Bronchial epithelial cell (primary cell): ENCODE measurements at places on chromosomes 7 and 10.

DNA sequence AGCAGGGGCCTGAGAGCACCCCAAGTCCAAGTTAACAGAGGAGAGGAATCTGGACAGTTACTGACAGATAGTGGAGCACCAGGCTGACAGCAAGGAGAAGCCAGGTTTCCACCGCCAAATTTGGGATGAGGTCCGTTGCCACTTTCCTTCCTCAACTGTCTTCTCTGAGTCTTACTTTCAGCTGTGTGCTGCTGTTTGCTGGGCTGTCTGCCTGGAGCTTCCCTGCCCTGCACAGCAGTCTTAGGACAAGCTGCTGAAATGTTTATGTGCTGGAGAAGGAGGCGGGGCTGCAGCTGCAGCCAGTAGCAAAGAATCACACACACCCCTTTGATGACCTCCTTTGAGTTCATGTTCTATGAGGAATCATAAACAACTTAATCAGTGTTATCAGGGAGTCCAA is 17.4 kb upstream of the CYP3A7 start:
- DNase-seq: peak; percentile 45

- no peak for DNase-seq
Observed at GRCh38 chr7:13047061-13047460, 359.6 kb downstream of the ARL4A start.

- no peak for DNase-seq
Observed at GRCh38 chr10:102121739-102122372, 1.7 kb upstream of the LDB1 start.

DNA sequence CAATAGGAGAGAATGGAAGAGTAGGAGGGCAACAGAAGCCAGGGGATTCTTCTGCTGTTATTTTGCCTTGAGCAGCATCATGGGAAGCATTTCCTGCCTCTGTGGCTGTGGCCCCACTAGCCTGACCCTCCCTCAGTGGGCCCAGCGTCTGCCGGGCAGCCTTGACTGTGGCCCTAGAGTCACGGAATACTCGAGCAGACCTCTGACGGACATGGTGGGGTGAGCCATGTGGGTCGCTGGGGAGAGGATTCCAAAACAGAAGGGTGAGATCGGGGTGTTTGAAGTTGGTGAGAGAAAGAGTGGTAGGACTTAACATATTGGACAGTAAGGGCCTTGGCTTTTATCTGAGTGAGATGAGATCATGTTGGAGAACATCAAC is 8.3 kb upstream of the PRKAG2 start:
- DNase-seq: no peak
